NCI-H460 (cell line): ENCODE measurements at places on chromosomes 1 and 21.

- no peak for DNase-seq
These were observed 51.0 kb downstream of the LAMC2 start for GRCh38 chr1:183237046-183237445.

DNA sequence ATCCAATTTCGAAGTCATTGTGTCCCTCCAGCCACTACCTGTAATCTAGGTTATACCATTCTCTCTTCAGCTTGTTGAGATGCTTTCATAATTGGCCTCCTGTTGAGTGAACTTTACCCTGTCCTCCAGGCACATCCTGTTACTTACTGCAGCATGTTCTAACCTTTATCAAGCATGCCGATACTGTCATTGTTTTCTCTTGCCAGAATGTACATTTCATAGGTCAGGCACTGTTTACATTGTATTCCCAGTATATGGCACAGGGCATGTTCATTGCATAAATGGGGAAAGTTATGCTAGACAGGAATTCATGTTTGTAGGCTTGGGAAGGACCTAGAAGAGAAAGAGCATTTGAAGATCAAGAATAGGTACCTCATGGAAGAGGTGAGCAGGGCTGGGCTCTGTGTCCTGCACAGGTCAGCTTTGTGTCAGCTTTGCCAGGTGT, 10.2 kb downstream of the CXADR start:
- DNase-seq: no peak

- DNase-seq: no peak
These were observed 53.5 kb downstream of the GLIS1 start for GRCh38 chr1:53685272-53686051.

DNA sequence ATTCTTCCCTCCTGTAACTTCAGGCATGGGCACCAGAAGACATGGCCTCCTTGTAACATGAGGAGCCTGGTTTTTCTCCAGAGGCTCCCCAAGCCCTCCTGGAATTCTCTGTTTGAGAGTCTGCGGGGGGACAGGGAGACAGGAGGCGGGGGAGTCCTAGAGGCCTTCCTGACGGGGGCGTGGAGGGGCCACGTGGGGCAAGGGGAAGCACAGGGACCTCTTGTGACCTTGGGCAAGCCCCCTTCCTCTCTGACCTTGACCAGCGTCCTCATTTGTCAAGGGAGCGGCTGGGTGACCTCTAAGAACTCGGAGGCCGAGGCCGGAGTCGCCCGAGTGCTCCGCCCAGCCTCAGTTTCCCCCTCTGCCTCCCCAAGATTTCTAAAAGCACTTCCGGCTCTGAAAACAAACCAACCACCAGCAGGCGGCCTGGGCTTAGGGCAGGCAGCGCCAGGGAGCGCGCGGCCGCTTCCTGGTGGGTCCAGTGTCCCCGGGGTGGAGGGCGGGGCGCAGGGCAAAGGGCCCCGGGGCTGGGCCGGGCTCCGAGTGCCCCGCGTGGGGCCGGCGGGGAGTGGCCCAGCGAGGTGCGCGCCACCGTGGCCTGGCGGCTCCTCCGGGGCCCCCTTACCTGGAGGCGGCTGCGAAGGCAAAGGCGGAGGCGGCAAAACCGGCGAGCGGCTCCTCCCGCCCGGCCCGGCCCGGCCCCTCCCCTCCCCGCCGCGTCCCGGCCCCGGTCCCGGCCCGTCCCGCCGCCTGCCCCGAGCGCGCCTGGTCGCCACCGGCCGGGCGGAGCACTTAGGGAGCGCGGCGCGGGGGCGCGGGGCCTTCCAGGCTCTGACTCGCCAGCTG, at the start of gene TMCO4:
Gene TMCO4 (minus strand): TSS at position 687 of the 846 bp plus-strand sequence. CDS start 19,158 bp downstream, outside the sequence.
- DNase-seq: peak; percentile 22

GRCh38 chr1:160521554-160521953, 1.5 kb downstream of the SLAMF6 start:
- no peak for DNase-seq

DNA sequence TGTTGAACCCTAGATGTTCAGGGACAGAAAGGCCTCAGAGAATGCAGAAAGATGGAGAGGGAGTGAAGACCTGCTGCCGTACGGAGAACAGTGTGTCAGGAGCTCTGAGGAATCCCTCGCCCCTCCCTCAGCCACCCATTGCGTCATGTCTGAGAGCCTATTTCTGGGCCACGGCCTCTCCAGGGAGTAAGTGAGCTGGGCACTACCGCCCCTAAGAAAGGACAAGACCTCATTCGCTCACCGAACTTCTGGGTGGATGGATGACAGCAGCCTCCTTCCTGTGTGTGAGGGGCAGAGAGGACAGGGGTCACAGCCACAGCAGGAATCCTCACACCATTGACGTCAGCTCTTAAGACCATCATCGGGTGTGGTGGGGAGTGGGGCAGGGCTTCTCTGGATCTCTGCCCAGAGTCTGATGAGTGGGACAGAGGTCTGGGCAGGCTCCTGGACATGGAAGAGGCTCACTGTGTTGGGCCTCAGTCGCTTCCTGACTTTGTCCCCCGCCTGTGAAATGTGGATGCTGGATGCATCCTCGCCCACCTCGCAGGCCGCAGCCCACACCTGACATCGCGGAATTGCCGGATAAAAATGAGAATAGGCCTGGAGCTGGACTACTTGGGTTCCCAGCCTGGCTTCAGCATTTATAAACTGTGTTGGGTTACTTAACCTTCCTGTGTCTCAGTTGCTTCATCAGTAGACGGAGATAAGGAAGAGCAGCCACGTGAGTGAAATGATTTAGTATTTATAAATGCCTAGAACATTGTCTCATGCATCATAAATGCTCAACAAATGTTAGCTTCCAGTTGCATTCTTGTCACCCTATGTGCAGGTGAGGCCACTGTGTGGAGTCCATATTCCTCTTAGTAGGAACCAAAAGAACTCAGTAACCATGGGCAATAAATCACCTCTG, 238.6 kb downstream of the TRABD2B start:
- DNase-seq: no peak
